ENCODE measurements at places on chromosomes 6 and 20. TPM values are rescaled to one million over a fixed set of nuclear protein-coding genes. Genes with fewer than 3 reads are reported as not detected.
A peak's percentile ranks its signal among the peaks of the same experiment; 100 is the strongest.

DNA sequence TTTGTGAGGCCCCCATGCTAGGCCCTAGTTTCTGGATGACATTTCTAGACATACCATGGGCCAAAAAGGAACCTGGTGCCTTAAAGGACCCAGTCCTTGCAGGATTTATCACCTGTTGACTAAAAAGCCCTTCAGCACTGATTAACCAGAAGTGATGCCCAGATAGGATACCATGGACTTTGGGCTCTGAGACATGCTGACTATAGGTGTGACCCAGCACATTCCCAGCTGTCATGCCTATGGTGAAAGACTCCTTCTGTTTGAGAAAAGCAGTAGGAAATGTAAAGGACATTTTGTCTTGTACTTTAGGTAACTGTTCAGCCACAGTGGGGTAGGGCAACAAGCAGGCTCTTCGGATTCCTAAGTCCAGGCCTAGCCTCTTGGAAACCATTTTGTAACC lies 724.2 kb downstream of the CD109 start:
- no peaks in the 10 kb centered on the region for H3K27me3 ChIP-seq
- H3K4me1 ChIP-seq: no peaks in the 10 kb centered on the region
- no peak overlapping the region for H3K27ac ChIP-seq
- H3K4me3 ChIP-seq: no peak overlapping the region
- no peaks in the 10 kb centered on the region for H3K36me3 ChIP-seq

DNA sequence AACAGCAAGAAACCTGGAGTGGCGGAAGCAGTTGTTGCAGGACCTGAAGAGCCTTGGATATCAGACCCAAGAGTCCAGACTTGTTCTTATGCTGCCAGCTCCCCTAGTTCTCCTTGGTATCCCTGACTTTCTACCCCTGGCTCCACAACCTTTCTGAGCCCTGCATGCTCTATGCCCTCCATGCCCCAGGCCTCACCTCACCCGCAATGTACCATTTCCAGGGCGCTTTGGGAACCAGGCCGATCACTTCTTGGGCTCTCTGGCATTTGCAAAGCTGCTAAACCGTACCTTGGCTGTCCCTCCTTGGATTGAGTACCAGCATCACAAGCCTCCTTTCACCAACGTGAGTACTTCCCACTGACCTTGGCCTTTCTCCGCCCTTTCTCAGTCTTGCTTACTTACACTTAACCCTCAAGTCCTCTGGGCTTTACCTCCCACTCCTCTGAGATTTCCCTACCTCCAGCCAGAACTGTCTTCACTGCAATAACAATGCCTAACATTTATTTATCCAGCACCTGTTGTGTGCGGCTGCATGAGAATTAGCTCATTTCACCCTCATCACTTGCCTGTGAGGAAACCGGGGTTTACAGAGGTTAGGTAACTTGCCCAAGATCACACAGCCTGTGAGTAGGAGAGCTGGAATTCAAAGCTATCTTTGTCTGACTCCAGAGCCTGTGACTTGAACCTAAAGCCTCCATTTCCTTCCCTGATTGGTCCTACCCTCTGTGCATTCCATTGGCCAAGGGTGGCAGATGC lies 2.3 kb downstream of the POFUT1 start:
- no peak overlapping the region for H3K4me3 ChIP-seq
- DNase-seq: no peak
- no peak overlapping the region for H3K27ac ChIP-seq
- no peaks in the 10 kb centered on the region for H3K36me3 ChIP-seq
- H3K4me1 ChIP-seq: peaks cover 10% of the 10 kb centered on the region

Gene RHAG
- total RNA-seq: not detected

Gene MATN4
- 0.06 TPM for total RNA-seq

GRCh38 chr6:27053738-27054137 lies 193.8 kb upstream of the PRSS16 start:
- H3K27me3 ChIP-seq: no peaks in the 10 kb centered on the region
- no peaks in the 10 kb centered on the region for H3K36me3 ChIP-seq
- H3K4me1 ChIP-seq: peaks cover 12% of the 10 kb centered on the region
- H3K27ac ChIP-seq: no peak overlapping the region
- no peak for DNase-seq
- H3K4me3 ChIP-seq: no peak overlapping the region

GRCh38 chr20:53751620-53752318 lies 158.1 kb upstream of the ZNF217 start:
- no peaks in the 10 kb centered on the region for H3K36me3 ChIP-seq
- peaks cover 40% of the 10 kb centered on the region for H3K4me1 ChIP-seq
- DNase-seq: no peak
- no peak overlapping the region for H3K4me3 ChIP-seq
- no peaks in the 10 kb centered on the region for H3K27me3 ChIP-seq
- peak overlapping the region; percentile 30 for H3K27ac ChIP-seq

- no peaks in the 10 kb centered on the region for H3K4me1 ChIP-seq
- H3K4me3 ChIP-seq: no peak overlapping the region
- H3K27ac ChIP-seq: no peak overlapping the region
- no peak for DNase-seq
- no peaks in the 10 kb centered on the region for H3K27me3 ChIP-seq
These were observed 17.0 kb downstream of the SUN5 start for GRCh38 chr20:32987044-32987825.

Gene TRIM10
- total RNA-seq: not detected

DNA sequence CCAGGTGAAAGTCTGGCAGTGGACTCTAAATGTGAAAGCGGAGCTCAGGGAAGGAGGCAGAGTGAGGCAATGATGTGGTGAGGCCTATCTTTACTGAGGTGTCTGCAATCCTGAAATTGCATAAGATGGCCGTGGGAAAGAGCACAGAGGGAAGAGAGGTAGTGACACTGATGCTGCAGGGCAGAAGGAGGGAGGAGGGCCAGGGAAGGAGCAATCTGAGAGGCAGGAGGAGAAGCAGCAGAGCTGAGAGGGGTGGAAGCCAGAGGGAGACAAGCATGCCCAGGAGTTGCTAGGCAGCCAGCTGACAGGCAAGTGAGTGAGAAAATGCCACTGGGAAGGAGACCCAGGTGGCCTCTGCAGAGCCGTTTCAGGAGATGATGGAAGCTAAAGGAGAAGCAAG lies 97.4 kb upstream of the CNR1 start:
- peak; percentile 23 for DNase-seq
- H3K4me1 ChIP-seq: peaks cover 6% of the 10 kb centered on the region
- no peak overlapping the region for H3K4me3 ChIP-seq
- H3K27me3 ChIP-seq: no peaks in the 10 kb centered on the region
- H3K27ac ChIP-seq: no peak overlapping the region
- no peaks in the 10 kb centered on the region for H3K36me3 ChIP-seq

Gene FOXS1
- total RNA-seq: 0.53 TPM

DNA sequence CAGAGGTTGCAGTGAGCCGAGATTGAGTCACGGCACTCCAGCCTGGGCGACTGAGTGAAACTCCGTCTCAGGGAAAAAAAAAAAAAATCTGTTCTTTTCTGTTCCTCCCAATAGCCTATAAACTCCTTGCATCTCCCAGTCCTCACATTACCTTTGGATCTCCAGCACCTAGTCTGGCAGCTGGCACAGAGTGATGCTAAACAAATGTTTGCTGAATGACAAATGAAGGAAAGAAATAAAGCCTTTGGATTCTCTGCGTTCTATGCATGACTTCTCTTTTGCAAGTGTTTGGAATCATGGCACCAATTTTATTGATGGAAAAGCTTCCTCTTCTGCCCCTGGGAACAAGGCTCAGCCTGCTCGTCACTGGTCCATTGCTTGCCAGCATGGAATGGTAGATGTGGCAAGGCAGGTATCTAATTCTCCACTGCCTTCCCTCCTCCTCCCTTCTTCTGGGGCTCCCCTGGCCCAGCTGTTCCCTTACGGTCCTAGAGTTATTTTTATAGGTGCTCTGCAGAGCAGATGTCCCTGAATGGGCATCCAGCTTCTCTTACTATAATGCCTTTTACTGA lies 53.6 kb upstream of the FYN start:
- no peaks in the 10 kb centered on the region for H3K27me3 ChIP-seq
- peaks cover 23% of the 10 kb centered on the region for H3K4me1 ChIP-seq
- no peak overlapping the region for H3K27ac ChIP-seq
- H3K36me3 ChIP-seq: no peaks in the 10 kb centered on the region
- no peak for DNase-seq
- H3K4me3 ChIP-seq: no peak overlapping the region

DNA sequence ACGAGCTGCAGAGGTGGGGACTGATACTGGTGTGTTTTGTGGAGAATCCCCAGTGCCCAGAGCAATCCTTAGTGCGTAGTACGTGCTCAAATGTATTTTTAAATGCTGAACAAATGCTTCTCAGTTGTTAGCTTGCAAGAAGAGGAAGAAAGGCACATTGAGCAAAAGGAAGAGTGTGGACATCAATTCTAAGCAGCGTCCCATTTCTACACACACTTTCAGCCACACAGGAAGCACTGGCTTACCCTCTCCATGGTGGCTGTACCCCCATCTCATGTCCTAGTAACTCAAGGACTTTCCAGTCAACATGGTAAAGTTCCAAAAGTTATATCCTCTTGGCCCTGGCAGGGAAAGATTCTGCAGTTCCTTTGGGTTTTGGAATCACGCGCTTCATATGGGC lies 98.8 kb upstream of the NXT1 start:
- DNase-seq: no peak
- no peaks in the 10 kb centered on the region for H3K36me3 ChIP-seq
- peaks cover 18% of the 10 kb centered on the region for H3K4me1 ChIP-seq
- no peaks in the 10 kb centered on the region for H3K27me3 ChIP-seq
- H3K27ac ChIP-seq: no peak overlapping the region
- H3K4me3 ChIP-seq: no peak overlapping the region

DNA sequence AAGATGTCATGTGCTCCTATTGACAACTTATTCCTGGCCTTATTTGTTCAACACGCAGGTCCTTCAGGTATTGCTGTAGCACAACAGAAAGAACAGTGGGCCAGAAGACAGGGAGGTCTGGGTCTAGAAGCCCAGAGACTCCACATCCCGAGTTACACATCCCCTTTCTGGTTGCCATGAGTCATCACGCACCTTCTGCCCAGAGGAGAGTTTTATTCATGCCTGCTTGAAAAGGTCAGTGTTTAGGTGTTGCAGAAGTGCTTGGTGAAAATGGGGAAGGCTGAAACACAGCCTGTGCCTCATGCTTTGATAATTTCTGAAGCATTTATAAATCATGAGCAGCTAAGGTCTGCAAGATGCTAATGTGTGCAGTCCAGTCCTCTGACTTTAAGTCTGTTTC lies 256.4 kb downstream of the GMPR start:
- H3K27ac ChIP-seq: no peak overlapping the region
- no peak for DNase-seq
- no peaks in the 10 kb centered on the region for H3K27me3 ChIP-seq
- H3K4me3 ChIP-seq: no peak overlapping the region
- peaks cover 12% of the 10 kb centered on the region for H3K4me1 ChIP-seq
- no peaks in the 10 kb centered on the region for H3K36me3 ChIP-seq

Gene IL17F
- not detected for total RNA-seq

Gene C20orf144
- total RNA-seq: not detected

DNA sequence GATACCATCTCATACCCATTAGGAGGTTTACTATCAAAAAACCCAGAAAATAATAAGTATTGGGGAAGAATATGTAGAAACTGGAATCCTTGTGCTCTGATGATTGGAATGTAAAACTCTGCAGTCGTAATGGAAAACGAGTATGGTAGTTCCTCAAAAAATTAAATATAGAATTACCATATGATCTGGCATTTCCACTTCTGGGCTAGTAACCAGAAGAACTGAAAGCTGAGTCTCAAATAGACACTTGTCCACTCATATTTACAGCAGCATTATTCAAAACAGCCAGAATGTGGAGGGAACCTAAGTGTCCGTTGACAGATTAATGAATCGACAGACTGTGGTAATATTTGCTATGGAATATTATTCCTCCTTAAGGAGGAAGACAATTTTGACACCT lies 44.3 kb downstream of the FOXC1 start:
- no peaks in the 10 kb centered on the region for H3K36me3 ChIP-seq
- H3K4me3 ChIP-seq: no peak overlapping the region
- no peak for DNase-seq
- no peaks in the 10 kb centered on the region for H3K4me1 ChIP-seq
- H3K27me3 ChIP-seq: no peaks in the 10 kb centered on the region
- no peak overlapping the region for H3K27ac ChIP-seq

Gene FERMT1
- total RNA-seq: 1.3 TPM

- no peaks in the 10 kb centered on the region for H3K4me1 ChIP-seq
- no peaks in the 10 kb centered on the region for H3K36me3 ChIP-seq
- H3K4me3 ChIP-seq: no peak overlapping the region
- H3K27me3 ChIP-seq: no peaks in the 10 kb centered on the region
- no peak overlapping the region for H3K27ac ChIP-seq
- DNase-seq: no peak
These were observed 28.9 kb downstream of the UTRN start for GRCh38 chr6:144314003-144314485.

- H3K27ac ChIP-seq: no peak overlapping the region
- no peaks in the 10 kb centered on the region for H3K4me1 ChIP-seq
- no peak for DNase-seq
- no peaks in the 10 kb centered on the region for H3K27me3 ChIP-seq
- H3K4me3 ChIP-seq: no peak overlapping the region
These were observed 23.3 kb upstream of the CRIP3 start for GRCh38 chr6:43331891-43332290.

Gene TREM2
- not detected for total RNA-seq

DNA sequence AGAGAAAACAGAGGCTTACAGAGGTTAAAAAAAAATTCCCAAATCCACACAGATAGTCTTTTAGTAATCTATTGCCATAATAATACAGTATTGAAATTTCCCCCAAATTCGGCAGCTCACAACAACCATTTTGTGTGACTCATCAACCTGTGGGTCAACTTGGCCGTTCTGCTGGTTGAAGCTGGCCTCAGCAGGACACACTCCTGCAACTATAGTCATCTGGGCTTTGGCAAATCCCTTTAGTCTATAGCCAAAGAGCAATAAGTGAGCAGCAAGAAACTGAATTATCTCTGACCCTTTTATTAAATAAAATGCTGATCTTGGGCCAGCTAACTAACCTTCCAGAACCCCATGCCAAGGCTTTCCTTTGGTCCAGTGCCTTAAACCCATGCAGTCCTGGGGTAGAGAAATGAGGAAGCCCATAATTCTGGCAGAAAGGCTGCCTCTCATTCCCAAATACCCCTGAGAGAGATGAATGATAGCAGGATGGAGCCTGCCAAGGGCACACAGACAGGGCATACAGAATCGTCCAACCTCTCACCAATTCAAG lies 17.2 kb upstream of the SNAP25 start:
- H3K36me3 ChIP-seq: no peaks in the 10 kb centered on the region
- no peaks in the 10 kb centered on the region for H3K4me1 ChIP-seq
- no peak overlapping the region for H3K4me3 ChIP-seq
- H3K27me3 ChIP-seq: no peaks in the 10 kb centered on the region
- DNase-seq: no peak

Gene SYTL3
- 0.25 TPM for total RNA-seq

Gene CALHM5
- total RNA-seq: 0.07 TPM

DNA sequence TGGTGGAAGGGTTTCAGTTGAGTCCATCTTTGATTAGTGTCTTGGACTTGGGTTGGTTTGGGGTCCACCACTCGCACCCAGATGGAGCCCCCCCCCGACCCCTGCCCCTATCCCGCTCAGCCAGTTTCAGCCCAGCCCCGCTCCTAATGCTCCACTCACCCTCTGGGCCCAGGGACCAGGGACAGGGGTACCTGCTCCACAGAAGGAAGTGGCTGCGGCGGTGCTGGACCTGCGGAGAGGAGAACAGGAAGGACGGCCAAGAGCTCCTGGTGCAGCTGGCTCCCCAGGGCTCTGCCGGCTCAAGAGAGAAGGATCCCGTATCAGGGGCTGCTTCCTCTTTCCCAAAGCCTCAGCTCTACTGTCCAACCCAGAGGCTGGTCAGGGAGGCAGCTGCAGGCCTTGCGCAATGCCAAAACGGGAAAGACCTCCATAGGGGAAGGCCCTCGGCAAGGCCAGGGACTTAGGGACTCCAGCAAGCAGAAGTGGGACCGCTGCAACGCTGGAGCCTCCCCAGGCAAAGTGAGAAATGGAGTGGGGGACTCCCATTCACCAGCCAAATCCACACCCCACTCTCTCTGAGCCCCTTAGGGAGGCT lies at the start of gene SIGLEC1:
SIGLEC1 (minus strand) TSS at position 322 of the 595 bp plus-strand sequence. CDS start 5,472 bp downstream, outside the sequence.
- no peaks in the 10 kb centered on the region for H3K27me3 ChIP-seq
- H3K4me3 ChIP-seq: no peak within 1 kb of the TSS
- H3K36me3 ChIP-seq: no peaks in the 10 kb centered on the region
- H3K27ac ChIP-seq: no peak within 1 kb of the TSS

Gene SRPK1
- total RNA-seq: 105 TPM

Gene OR12D3
- total RNA-seq: not detected
